ENCODE measurements at places on chromosomes 5 and 9.

DNA sequence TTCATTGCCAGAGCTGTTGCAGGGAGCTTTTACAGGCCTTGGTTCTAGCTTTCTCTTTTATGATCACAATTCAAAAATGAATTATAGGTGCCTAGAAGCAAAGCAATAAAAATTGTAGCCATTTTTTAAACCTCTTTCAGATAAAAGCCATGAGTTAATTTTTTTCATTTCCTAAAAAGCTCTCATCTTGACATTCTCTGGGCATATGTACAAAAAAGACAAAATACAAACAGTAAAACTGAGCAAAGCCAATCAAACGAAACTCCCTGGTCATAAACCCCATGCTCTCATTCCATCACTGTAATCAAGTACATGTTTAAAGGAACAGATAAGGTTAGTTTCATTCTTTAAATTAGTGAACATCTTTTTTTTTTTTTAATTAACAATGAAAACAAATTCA is 101.9 kb downstream of the ERCC6L2 start:
- DNase-seq: no peak

DNA sequence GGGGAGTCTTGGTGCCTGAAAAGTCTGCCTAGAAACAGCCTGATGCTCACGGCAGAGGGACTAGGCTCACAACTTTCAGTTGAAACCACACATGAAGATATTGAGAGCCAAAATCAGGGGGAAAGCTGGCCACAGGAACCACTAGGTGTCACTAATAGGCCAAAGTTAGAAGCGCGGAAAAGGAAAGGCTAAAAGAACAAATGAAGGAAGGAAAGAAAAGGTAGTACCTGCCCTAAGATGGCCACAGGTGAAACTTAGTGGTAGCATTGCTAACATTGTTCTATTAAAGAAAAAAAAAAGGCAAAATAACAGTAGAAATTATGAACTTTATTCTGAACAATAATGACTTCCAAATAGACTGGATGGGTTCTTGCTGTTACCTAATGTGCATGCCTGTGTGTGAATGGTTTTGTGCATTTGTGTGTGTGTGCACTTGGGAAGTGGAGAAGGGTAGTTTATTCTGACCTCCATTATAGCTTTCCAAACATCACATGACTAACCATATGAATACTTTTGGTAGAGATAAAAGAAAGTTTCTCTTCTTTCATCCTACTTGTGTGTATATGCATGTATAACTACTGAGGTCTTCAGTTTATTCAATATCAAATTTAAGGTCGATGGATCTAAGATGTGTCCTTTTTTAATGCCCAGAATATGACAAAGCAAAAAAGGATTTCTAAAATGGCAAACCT is 2.1 kb upstream of the RFESD start:
- peak; percentile 73 for DNase-seq

- no peak for DNase-seq
Observed at GRCh38 chr5:149160291-149160787, 19.0 kb downstream of the ABLIM3 start.

GRCh38 chr9:124489222-124489621 is 18.0 kb downstream of the NR5A1 start:
- no peak for DNase-seq

- no peak for DNase-seq
Observed at GRCh38 chr5:124948062-124948753, 201.8 kb upstream of the ZNF608 start.

DNA sequence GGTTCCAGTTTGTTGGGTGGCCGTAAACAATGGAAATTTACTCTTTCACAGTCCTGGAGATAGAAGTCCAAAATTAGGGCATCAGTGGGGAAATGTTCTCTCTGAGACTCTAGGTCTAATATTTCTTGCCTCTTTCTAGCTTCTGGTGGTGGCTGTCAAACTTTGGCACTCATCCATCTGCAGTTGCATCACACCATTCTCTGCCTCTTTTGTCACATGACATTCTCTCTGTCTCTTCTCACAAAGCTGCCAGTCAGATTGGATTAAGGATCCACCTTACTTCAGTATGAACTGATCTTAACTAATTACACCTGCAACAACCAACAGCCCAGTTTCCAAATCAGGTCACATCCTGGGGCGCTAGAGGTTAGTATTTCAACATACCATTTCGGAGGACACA is 222.9 kb upstream of the FTMT start:
- no peak for DNase-seq

Measured in mucosa of descending colon (tissue), 3 donors.